ENCODE measurements at places on chromosomes 2 and 18.

- DNase-seq, result peak; percentile 15
These were observed 22.8 kb upstream of the SCN7A start for GRCh38 chr2:166516712-166517303.

DNA sequence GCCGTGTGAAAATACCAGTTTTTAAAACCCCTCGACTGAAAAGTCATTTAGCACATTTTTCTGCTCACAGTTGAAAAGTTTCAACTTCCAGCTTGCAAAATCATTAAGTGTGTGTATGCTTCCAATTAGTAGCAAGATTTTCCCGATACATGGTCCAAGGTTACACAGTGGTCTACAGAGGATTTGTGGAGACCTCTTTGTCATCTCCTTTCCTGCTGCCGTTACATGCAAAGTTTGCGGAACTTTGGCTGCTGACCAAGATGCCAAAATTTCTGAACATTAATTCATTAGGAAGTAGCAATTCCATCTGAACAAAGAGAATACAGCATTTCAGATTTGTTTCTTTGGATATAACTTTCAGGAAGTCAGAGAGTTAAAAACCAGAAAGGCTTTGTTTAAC lies 474.6 kb downstream of the PLCL1 start:
- DNase-seq, result no peak

GRCh38 chr2:64699712-64700111 lies 46.0 kb upstream of the SERTAD2 start:
- DNase-seq, result no peak

GRCh38 chr2:7264791-7265190 lies 347.6 kb downstream of the RNF144A start:
- DNase-seq, result no peak

- DNase-seq, result no peak
These were observed 21.6 kb downstream of the ASAP2 start for GRCh38 chr2:9228088-9228751.

DNA sequence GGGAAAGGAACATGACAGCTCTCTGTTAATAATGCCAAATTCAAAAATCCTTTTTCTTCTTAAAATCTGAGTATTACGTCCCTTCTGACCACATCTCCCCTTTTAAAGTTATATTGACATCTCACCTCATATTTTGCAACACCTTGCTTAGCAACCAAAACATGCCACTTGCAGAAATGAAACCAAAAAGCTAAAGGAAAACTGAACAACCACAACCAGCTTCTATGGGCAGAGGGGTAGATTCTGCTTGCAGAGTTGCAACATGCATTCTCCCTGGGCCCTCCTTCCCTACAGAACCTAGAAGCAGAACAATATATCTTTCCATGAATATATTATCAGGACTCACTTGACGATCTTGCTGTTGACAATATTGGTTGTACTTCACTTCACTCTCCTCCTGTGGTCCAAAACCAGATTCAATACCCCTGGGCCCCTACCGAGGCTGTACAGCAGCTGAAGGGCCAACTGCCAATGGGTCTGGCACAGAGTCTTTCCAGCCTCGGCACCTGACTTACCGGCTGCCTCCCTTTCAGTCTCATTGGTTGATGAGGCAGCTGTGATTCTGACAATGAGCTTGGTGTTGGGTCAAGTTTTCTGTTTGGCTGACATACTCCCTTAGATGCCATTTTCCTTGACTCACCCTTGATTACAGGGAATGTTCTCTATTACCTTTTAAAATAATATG lies 616.6 kb downstream of the ZEB2 start:
- no peak for DNase-seq
